ENCODE measurements at places on chromosomes 16 and 17.
A peak's percentile ranks its signal among the peaks of the same experiment; 100 is the strongest.

DNA sequence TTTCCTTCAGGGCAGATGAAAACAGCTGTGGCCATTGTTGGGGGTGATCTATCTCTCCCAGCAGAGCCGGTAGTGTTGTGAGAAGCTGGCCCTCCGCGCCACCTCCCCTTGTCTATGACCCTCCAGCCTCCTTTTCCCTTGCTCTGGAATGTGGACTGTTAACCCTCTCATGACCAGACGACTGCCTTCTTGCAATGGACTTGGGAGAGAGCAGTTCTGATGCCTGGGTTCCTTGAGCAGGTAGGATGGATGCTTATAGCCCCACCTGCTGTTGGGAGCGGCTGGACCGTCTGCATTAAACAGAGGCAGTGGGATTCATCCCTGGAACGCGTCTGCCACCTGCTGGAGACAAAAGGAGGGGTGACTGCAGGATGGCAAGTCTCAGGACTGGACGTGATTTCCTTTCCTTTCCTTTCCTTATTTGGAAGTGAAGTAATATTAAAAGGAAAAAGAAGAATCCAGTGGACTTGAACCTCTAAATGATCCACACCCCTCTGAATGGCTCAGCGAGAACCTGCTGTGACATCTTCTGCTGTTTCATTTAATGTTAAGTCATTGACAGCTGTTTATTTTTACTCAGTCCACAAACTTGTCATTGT is 1.8 kb upstream of the SOST start:
- peak; percentile 84 for DNase-seq

DNA sequence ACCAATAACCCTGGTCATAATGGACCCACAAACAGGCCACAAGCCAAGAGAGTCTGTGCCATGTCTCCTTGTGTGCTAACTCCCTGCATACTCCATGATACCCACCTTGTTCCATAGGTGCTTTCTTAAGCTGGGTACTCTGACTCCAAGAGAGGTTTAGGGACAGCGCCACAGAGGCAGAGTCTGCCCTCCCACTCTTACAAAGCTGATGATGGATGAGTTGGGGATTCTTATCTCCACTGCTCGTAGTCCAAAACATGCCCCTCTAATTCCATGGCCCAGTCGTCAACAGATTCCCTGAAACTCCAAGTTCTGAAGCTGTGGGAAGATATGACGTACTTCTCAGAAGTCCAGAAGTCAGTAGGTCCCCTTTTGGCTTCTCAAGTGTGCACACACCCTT is 184.4 kb upstream of the CCL2 start:
- no peak for DNase-seq

DNA sequence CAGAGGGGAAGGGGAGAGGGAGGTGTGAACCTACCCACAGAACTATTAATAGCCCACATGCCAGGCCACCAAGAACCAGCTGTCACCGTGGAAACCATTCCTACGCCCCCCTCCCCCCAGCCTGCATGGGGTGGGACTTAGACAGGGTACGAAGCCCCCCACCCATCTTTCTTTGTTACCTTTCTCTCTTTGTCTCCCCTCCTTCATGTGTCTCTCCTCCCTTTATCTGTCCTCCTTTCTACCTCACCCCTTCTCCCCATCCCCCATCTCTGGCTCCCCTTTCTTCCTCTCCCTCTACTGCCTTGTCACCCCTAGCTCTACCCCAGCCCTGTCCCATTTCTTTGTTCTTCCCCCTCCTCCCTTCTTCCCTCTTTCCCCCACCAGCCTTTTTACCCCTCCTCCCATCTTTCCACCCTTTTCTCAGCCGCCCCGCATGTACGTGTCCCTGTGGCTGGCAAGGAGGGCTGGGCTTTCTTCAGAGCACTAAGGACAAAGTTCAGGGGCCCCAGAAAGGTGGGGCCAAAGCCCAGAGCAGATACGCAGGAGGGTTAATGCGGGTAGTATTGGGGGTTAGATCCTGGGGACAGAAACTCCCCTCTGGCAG is 8.0 kb downstream of the THRA start:
- no peak for DNase-seq

DNA sequence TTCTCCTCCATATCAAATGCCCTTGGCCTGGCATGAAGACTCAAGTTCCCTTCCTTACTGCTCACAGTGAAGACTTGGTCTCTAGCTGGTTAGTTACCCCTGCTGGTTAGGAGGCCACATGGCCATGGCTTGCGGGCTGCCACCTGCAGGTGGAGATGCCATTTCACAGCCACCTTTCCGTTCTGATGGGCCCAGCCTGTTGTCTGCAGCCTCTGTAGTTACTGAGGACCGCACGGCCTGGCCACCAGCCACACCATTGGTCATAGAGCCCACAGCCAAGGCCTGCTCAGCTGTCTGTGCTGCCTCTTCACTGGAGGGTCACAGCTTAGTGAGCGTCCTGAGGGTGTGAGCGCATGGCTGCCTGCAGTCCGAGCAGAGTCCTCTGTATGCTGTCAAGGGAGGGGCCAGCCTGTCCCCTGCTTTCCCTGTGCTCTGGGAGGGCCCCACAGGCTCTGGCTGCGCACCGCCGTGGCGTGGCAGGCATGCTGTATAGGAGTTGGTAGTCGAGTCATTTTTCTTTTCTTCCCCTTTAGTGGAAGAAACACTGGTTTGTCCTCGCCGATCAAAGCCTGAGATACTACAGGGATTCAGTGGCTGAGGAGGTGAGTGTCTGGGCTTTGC is 59.2 kb downstream of the PLD6 start:
- no peak for DNase-seq

DNA sequence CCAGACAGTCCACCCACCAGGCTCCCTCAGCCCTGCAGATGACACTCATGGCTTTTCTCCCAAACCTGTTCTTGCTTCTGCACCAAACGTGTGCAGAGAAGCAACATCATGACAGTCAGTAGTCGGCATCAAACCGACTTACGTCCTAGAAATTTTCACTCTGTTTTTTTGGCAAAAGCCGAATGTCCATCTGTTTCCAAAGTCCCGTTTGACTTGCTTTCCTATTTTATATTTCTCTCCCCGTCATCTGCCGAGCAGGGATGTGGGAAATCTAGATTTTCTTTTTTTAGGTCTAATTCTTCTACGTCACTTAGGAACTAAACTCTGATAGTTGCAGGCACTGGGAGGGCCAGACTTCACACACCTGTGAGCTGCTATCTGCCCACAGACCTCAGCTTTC is 104.9 kb downstream of the RMI2 start:
- DNase-seq: no peak

DNA sequence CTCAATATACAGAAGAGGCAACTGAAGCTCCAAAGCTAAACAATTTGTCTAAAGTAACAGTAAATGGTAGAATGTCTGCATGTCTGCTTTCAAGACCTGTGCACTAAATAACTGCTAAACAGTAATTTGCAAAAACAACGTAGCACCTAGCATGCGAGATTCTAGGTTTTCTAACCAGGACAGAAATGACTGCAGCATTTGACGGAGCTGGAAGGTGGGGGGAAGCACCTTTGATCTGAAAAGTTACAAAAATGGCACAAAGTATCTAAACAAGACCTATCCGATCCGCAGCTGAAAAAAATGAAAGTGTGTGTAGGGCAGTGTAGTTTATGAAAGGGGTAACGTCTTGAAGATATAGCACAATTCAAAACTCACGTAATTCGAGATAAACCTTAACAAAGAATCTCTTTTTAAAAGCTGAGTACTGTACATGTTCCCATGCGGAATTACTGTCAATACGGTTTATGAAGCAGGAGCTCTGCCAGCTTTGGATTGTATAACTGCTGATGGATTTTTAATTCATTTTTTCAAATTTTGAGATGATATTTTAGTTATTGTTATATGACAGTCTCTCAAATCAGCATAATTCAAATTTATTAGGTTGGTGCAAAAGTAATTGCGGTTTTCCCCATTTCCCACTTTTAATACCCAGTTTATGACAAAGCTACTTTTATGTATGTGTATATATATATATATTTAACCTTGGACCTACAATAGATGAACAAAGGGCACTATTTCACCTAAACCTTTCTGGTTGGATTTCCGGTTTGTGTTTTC is 1.2 kb upstream of the WIPI1 start:
- DNase-seq: no peak

GRCh38 chr17:30570596-30571265 is 93.5 kb downstream of the GOSR1 start:
- no peak for DNase-seq

- DNase-seq: peak; percentile 30
Observed at GRCh38 chr17:80220054-80220735, at the start of the genes SGSH and SLC26A11. SGSH (minus strand) TSS chr17:80220333; CDS start chr17:80220313, 20 bp downstream. SLC26A11 (plus strand) TSS chr17:80220427; CDS start chr17:80221561, 1,134 bp downstream.

- DNase-seq: no peak
Observed at GRCh38 chr17:7538891-7539545, 9.8 kb upstream of the TNFSF12 start.

DNA sequence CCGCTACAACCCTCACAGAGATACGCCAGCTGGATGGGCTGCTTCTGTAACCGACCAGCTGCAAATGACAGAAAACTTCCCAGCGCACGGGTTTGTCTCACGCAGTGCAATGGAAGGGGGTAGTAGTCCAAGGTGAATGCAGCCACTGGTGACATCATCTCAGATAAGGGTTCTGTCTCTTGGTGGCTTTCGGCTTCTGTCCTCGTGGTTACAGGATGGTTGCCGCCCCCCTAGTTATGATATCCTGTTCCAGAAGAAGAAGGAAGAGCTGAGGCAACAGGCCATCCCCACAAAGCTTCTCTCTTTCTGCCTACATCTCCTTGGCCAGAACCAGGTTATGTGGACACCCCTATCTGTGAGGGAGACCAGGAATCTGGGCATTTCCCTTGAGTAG is 40.3 kb upstream of the BAHCC1 start:
- no peak for DNase-seq

DNA sequence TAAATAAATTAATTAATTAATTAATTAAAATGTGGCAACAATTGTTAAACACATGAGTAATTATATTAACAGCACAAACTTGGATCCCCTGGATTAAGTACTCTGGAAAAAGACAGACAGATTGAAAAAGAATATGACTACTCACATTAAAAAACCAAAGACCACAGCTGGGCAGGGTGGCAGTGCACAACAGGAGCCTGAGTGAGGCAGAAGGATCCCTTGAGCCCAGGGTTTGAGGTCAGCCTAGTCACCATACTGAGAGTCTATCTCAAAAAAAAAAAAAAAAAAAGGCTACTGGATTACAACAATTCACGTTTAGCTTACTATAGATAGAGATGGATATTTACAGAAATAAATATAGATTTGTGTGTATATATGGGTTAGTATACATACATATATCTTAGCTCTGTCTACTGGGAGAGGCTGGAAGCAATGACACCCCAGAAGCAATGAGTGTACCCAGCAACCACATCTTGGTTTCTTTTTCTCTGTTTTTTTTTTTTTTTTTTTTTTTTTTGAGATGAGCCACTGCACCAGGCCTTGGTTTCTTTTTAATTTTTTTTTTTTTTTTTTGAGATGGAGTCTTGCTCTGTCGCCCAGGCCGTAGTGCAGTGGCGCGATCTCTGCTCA is 10.6 kb upstream of the SUZ12 start:
- DNase-seq: no peak

DNA sequence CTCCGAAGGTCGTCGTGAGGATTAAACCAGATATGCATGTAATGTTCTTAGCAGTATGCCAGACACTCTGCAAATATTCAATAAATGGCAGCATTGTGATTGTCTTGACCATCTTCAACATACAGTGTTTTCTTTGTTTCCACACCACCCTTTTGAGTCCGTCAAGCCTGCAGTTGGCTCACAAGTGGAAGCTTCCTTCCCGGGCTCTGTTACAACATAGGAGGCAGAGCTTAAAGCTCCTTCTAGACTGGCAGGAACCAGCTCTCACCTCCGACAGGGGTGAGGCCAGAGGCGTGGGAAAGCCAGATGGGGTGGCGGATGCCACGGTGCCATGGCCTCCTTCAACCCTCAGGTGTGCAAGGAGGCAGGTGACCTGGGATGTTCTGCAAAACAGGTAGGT is 138.3 kb downstream of the FOXL1 start:
- no peak for DNase-seq

- no peak for DNase-seq
Observed at GRCh38 chr17:81868674-81869220, 2.4 kb downstream of the ARHGDIA start.

GRCh38 chr17:44222112-44222869 is 2.8 kb upstream of the UBTF start:
- DNase-seq: no peak

- DNase-seq: no peak
Observed at GRCh38 chr17:74935585-74936469, at the start of gene OTOP3. OTOP3 (plus strand) TSS chr17:74935898; CDS start chr17:74935922, 24 bp downstream.

DNA sequence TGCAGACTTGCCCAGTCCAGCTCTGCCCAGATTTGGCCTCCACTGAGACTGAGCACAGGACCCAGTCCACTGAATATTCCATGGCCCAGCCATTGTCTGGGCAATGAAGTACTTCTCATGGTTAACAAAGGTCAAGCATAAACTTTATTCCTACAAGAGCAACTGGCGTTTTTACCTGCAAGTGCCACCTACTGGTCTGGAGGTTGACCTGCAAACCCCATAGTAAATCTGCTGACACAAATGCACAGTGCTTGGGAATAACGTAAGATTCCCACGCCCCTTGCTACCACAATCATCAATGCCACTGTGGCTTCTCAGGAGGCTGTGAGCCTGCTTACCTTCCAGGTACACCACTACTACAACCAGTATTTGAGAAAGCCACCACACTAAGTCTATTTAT is 170.2 kb downstream of the CEP112 start:
- no peak for DNase-seq

- DNase-seq: no peak
Observed at GRCh38 chr17:64327201-64327930, 63.3 kb downstream of the PECAM1 start.

DNA sequence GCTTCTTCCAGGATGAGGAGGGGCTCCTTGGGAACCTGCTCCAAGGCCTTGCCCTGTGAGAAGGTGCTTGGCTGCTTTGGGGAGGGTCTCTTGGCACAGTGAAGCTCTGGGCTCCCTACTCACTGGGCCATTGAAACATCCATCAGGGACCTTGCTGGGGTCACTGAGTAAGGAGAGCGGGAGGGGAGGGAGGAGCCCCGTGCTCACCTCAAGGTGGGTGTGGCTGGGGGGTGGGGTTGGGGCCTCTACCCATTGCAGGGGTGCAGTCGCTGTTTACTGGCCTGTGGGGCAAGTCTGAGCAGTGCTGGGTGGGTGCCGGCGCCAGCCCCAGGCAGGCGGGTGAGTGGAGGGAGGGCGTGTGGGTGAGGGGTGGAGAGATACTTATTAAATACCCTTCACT is 9.9 kb downstream of the TNS4 start:
- DNase-seq: no peak

Data from T follicular helper cell (primary cell).